ENCODE measurements at places on chromosomes 5 and 9.

- DNase-seq, result no peak
Observed at GRCh38 chr5:78634634-78635033, 13.9 kb downstream of the LHFPL2 start.

DNA sequence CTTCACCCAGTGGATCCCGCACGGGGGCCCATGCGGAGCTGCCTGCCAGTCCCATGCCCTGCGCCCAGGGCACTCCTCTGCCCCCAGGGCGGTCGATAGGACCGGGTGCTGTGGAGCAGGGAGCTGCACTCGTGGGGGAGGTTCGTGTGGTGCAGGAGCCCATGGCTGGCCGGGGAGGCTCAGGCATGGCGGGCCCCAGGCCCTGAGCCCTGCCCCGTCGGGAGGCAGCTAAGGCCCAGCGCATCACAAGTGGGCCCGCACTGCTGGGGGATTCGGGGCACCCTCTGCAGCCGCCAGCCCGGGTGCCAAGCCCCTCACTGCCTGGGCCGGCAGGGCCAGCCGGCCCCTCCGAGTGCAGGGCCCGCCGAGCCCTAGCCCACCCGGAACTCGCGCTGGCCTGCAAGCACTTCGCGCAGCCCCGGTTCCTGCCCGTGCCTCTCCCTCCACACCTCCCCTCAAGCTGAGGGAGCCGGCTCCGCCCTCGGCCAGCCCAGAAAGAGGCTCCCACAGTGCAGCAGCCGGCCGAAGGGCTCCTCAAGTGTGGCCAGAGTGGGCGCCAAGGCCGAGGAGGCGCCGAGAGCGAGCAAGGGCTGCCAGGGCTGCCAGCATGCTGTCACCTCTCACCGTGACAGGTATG, 221.1 kb upstream of the RORB start:
- no peak for DNase-seq

DNA sequence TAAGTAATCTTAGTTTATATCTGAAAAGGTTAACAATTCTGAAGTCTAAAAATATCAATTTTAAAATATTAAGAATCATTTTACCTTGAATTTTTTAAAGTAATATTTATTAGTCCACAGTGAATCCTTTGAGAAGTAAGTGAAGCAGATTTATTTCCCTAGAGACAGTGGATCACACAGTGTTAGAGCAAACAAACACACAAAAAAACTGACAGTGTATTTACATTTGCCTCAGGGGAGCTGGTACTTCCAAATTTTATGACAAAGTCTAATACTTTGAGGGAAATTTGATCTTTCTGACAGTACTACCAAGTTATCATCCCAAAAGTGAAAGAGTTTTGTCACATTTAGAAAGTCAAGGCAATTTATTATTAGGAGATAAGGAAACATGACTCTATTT, 1750.6 kb upstream of the CDH9 start:
- DNase-seq, result no peak

GRCh38 chr5:169566202-169566601, 17.4 kb upstream of the SPDL1 start:
- DNase-seq, result no peak

GRCh38 chr9:3868466-3868865, 342.7 kb upstream of the RFX3 start:
- DNase-seq, result no peak

DNA sequence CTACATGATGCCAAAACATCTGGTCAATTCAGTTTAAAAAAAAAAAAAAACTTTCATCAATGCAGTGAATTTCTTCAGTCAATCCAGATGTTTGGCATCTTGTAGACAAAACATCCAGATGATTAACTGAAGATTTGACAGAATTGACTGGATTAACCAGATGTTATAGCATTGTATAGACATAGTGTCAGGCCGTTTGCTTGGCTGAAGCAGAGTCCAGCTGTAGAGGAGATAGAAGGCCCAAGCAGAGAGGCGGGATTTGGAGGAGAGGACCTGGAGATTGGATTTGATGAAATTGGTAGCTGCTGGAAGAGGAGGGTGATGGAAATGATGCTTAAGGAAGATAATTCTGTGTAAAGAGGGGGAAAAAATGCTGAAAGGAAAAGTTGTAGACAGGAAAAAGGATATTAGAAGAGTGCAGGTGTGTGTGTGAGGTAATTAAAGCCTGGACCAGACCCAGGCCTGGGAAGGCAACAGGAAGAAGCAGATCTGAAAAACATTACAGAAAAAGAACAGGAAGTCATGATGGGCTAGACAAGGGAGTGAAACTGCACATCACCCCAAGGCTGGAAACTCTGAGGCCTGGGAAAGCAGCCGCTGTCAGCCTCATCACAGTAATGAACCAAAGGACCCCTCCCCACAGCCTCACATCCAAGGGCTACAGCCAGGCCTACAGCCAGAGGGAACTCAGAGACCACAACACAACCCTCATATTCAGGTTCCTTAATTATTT, 258.3 kb downstream of the CWC27 start:
- no peak for DNase-seq

- no peak for DNase-seq
Observed at GRCh38 chr9:128764361-128764760, 7.4 kb downstream of the ZER1 start.
